KBM-7 (cell line): ENCODE measurements at places on chromosomes 2 and 18.

DNA sequence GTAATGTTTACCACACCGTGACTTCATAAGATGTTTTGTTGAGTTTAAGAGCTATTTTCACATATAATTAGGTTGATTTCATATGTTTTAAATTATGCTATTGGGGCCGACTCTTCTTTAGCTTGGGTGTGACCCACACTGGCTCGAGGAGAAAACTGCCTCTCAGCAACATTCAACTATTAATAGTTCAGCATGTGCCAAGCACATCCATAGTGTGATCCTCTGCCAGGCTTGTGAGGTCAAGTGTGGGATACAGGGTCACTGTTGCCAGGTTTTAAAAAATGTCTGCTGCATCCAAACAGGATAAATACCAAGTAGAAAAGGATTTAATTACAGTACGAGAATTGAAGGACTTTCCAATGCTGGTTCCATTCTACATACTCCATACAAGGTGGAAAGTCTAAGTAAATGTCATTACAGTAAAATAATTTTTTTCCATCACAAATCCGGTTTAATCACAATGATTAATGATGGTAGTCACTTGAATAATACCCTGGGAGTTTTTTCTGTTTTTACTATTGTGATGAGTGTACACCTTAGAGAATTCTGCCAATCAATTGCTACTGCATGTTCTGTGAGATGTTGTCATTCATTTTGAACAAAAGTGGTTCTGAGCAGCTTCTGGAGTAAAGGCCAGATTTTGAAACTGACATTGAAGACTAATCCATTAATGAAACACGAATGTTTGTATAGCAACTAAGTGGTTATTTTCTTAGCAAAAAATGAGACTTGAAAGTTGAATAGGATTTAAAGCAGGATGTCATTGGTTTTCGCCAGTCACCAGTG lies 84.5 kb downstream of the ABI2 start:
- DNase-seq, result no peak

DNA sequence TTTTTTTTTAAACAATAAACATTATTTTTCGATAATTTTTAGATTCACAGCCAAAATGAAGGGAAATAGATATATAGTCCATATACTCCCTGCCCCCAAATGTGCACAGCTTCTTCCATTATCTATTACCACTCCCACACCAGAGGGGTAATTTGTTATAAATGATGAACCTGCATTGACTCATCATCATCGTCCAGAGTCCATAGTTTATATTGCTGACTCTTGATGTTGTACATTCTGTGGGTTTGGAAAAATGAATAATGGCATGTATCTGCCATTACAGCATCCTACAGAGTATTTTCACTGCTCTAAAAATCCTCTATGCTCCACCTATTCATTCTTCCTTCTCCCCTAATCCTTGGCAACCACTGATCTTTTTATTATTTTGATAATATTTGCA lies 121.5 kb downstream of the LTBP1 start:
- DNase-seq, result no peak

DNA sequence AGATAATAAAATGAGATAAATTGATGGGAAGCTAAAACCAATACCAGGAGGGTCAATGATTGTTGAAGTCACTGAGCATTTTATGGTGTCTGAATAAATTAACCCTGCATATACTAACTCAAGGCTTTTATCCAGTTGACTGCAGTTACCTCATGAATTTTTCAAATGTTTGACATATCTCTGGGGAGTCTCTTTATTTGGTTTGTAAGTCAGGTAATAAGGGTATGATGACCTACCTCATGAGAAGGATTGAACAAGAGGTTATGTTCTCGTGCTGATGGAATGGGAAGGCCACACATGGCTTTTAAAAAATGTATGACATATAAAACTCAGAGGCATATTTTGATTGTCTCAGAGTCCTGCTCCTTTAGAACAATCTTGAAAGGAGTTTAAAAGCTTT lies 237.6 kb downstream of the THSD7B start:
- no peak for DNase-seq

GRCh38 chr2:160551259-160551658 lies 57.7 kb upstream of the RBMS1 start:
- DNase-seq, result no peak

GRCh38 chr2:78999406-78999805 lies 26.1 kb upstream of the REG3G start:
- DNase-seq, result peak; percentile 42

GRCh38 chr2:33212151-33212550 lies 264.3 kb upstream of the RASGRP3 start:
- no peak for DNase-seq

GRCh38 chr2:216604458-216604857 lies 28.8 kb upstream of the IGFBP2 start:
- no peak for DNase-seq

GRCh38 chr2:33372940-33373553 lies 103.4 kb upstream of the RASGRP3 start:
- peak; percentile 51 for DNase-seq
